ENCODE measurements at places on chromosomes 4 and X. TPM values are rescaled to one million over a fixed set of nuclear protein-coding genes. Genes with fewer than 3 reads are reported as not detected.

The IQCM gene
- 8.3 TPM for total RNA-seq

The CSAG2 gene
- not detected for total RNA-seq

The EXOC1L gene
- total RNA-seq = not detected

- no peak for DNase-seq
These were observed 16.8 kb downstream of the RBM47 start for GRCh38 chr4:40612831-40613230.

DNA sequence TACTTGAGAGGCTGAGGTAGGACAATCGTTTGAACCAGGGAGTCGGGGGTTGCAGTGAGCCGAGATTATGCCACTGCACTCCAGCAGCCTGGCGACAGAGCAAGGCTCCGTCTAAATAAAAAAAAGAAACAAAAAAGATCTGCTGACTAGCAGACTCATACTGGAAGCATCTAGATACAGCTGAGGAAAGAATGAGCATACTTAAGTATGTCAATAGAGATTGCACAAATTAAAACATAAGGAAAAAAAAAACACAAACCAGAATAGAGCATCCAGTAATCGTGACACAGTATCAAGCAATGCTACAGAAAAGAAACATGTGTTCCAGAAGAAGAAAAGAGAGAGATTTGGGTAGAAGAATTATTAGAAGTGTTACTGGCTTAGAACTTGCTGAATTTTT lies 105.5 kb upstream of the SPOCK3 start:
- no peak for DNase-seq
